ENCODE measurements at places on chromosomes 5 and 9.

- no peak for DNase-seq
These were observed 17.6 kb downstream of the C9orf43 start for GRCh38 chr9:113428062-113428615.

GRCh38 chr5:108093186-108093585, 288.7 kb downstream of the FBXL17 start:
- DNase-seq, result no peak

- DNase-seq, result no peak
These were observed 20.8 kb downstream of the LHFPL2 start for GRCh38 chr5:78627766-78628165.

GRCh38 chr9:22582221-22582620, 135.6 kb downstream of the DMRTA1 start:
- no peak for DNase-seq

- DNase-seq, result no peak
These were observed 9.5 kb downstream of the CXXC5 start for GRCh38 chr5:139657363-139658321.

DNA sequence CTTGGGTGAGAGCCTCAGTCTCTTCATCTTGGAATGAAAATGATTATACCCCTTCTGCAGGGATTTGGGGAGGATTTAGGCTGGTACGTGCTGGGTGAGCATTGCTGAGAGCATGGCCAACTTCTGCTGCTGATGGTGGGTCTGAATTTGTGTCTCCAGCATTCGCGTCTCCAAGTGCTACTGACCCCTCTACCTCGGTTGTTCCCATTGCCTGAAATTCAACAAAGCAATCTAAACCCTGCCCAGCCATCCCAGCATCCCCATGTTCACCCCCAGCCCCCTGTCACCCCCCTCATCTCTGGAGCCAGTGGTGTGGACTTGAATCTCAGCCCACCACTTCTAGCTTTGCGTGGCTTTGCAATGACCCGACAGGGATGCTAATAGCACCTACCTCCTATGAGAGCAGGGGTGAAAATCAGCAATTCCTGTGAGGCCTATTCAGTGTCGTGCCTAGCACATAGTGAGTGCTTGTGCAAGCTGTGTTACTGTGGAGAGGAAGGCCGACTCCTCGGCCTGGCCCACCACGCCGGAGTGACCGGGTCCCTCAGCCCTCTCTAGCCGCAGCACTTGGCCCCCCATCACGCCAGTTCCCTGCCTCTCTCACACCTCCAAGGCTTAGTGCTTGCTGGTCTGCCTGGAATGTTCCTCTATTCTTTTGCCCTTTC, 43.4 kb upstream of the SH3PXD2B start:
- DNase-seq, result no peak

- DNase-seq, result no peak
These were observed 299.2 kb downstream of the ELAVL2 start for GRCh38 chr9:23526806-23527205.

All from left cardiac atrium (tissue), 4 donors.